ENCODE measurements at places on chromosomes 7 and 10.

DNA sequence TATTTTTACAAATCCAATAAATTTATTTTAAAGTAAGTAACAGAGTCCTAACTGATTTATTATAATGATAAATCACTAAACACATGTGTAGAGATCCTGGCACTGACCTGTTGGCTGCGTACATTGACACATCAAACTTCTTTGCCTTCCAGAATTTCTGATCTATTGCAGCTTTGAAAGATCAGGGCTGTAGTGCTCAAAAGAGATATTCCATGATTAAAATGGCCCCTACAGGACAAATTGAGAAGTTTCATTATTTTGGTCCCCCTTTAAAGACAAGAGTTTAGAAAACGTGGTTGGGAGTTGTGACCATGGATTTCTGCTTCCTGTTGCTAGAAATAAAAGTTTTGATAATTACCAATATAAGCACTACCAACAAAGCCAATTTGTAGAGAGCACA lies 87.7 kb upstream of the PDK4 start:
- DNase-seq = peak; percentile 35

DNA sequence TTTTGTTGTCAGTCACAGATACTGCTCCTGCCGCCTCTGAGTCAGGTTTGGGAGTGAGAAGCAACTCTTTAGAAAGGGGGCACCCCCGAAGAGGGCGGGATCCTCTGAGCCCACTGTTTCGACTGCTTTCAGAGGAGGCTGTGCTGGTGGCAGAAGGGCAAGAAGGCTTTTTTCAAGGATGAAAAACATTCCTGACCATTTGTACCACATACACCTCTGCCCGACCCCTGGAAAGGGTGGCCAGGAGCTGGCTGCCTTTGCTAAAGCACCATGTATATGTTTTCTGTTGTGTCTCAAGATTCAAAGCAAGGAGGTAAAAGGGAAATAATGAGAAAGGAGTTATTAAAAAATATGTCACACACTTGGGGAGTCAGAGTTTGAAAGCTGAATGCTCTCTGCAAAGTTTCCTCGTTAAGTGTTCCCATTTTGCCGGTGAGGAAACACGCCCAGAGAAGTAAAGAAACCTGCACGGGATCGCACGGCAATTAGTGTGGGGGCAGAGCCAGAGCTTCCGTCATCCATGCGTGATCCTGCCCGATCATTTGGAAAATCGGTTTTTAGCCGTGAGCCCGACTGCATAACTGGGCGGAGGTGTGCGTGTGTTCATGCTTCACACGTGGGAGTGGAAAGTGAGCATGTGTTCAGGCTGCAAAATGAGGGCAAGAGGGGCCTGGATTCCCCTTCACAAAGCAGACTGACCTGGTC lies 163.2 kb downstream of the ADAM12 start:
- no peak for DNase-seq

- DNase-seq = no peak
Observed at GRCh38 chr7:130939321-130940095, 205.5 kb upstream of the KLF14 start.

DNA sequence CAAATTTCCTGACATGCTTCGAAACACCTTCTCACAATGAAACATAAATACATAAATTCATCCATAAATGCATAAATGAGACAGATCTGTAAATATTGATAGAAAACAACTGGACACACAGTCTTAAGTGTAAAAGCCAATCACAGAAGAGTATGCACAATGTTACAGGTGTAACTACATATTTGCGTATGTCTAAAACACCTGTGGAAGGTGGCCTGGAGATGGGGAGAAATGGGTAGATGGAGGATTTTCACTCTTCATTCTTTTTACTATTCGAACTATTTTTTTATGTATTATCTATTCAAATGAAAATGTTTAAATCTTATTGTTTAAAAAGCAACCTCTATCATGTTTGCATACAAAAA lies 860 bp downstream of the IQUB start:
- no peak for DNase-seq

DNA sequence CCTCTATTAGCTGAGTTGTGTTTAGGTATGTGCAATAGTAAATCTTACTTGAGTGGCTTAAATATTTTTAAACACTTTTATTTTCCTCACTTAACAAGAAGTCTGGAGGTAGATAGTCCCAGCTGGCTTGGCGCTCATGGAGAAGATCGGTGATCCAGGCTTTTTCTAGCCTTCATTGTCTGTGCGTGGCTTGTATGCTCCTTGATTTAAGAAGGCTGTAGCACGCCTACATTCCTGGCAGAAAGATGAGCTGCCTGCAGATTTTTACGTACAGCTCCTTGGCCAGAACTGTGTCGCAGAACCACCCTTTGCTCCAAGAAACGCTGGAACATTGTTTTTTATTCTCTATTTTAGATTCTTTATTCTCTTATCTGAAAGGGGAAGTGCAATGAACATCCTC lies 284.1 kb downstream of the KIF20B start:
- no peak for DNase-seq

GRCh38 chr10:107169516-107169915 lies 5.0 kb upstream of the SORCS1 start:
- DNase-seq = no peak

- no peak for DNase-seq
Observed at GRCh38 chr10:129725890-129726631, 238.0 kb downstream of the EBF3 start.

DNA sequence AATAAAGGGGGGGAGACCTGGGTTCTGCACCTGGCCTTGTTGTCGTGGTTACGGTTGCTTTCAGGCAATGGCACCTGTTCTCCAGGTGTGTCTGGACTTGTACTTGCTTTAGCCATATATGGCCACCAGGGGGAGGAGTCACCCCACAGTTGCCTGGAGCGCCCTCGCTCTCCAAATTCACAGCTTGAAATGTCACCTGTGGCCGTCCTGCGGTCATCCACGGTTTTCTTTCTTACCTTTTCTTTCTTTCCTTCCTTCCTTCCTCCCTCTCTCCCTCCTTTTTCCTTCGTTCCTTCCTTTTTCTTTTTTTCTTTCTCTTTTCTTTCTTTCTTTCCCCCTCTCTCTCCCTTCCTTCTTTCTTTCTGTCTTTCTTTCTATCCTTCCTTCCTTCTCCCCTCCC lies 157.2 kb upstream of the ZNF92 start:
- DNase-seq = peak; percentile 74

- no peak for DNase-seq
Observed at GRCh38 chr10:67934336-67934735, 49.9 kb downstream of the SIRT1 start.

GRCh38 chr10:50469778-50470193 lies 154.0 kb downstream of the SGMS1 start:
- no peak for DNase-seq

DNA sequence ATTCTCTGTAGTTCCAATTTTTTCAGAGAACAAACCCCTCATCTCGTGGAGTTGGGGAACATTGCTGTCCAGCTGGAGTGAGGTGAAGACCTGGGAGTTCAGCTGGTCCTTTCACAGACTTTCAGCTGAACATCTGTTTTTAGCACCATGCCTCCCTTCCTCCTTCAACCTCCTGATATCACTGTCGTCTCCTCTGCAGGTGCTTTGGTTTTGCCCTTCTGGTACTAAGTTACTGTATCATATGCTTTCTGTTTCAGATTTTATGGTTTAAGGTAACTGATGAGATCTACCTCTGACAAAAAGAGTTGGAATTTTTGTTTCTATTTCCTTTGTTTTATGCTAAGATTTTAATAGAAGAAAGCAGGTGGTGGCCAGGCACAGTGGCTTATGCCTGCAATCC lies 102.9 kb downstream of the ZNF438 start:
- no peak for DNase-seq

DNA sequence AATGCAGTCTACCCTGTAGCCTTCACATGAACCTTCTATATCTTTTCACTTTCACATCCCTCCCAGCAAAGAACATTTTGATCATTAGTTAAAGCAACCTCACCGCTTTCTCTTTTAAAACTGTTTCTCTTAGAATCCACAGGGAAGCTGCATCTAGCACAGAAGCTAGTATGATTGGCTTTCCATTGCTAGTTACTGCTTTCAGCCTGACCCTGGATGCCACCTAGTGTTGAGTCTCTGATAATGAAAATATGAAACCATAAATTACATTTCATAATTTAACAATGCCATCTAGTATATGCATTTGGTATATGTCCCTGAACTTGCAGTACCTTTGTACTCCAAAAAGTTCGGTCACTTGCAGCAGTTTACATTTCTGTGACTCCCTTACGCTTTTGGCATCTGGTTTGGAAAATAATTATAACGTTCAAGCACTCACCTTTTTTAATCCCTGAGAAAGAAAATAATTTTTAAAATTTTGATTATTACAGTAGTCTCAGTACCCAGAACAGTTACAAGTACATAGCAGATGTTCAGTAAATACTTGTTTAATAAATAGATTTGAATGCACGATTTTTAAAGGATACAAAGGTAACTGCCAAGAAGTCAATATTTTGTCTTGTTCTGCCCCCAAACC lies 22.7 kb downstream of the CISD1 start:
- DNase-seq = peak; percentile 44

GRCh38 chr7:76231583-76231982 lies 29.9 kb downstream of the SRRM3 start:
- no peak for DNase-seq

GRCh38 chr10:35769795-35770194 lies 127.7 kb upstream of the FZD8 start:
- no peak for DNase-seq

- DNase-seq = no peak
Observed at GRCh38 chr10:71829896-71830295, 21.2 kb downstream of the PSAP start.

DNA sequence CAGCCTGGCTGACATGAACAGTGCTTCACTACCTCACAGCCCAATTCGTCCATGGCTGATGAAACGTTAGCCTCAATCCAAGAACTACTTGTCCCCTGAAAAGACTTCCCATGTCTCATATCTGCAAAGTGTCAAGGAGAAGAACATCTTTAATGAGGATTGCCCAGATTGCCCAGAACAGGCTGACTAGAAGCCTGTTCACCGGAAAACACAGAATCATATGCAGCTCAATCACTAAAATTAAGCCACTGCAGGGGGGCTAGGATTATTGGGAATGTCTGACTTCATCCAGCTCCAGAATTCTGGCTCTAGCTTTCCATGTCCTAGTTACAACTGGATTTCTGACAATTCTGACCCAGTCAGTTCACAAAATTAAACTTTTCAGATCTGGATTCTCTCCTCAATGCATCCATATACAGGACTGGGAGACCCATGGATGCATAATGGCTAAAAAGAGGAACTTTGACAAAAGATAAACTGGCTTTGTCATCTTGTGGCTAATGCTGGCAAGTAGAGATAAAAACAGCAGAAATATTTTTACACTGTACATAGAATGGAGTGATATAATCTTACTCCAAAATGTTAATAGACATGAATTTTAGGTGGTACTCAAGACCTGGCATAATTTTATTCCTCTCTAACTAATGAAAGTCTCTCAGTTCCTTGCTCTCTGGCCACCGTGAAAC lies 467.0 kb upstream of the POT1 start:
- no peak for DNase-seq

DNA sequence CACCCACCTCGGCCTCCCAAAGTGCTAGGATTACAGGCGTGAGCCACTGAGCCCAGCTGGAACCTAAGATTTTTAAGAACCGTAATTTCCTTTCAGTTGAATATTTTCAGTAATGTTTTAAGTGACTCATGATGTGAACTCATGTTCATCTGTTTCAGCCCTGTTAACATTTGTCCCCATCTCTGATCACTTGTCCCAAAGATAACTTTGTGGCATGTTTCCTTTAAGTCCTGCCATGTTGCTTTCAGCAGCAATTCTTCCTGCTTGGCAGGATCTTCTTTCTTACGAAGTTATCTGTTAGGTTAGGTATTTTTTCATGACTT lies 19.3 kb downstream of the ZRANB1 start:
- no peak for DNase-seq

- DNase-seq = no peak
Observed at GRCh38 chr7:7568553-7568952, 1.9 kb downstream of the MIOS start.

DNA sequence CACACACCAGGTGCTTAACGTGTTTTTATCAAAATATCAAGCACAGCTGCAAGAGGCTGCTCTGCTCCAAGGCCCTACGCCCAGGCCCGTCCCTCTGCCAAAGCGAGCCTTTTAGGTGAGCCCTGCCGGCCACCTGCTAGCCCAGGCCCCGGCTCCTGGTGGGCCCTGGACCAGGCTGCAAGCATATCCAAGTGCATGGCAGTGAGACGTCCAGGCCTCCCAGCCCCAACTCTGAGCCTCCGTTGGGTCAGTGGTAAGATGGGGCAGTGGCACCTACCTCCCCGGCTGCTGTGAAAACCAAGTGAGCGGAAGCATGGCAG lies 136.2 kb downstream of the LHPP start:
- no peak for DNase-seq

- DNase-seq = no peak
Observed at GRCh38 chr10:115033898-115034297, 59.3 kb upstream of the ATRNL1 start.

DNA sequence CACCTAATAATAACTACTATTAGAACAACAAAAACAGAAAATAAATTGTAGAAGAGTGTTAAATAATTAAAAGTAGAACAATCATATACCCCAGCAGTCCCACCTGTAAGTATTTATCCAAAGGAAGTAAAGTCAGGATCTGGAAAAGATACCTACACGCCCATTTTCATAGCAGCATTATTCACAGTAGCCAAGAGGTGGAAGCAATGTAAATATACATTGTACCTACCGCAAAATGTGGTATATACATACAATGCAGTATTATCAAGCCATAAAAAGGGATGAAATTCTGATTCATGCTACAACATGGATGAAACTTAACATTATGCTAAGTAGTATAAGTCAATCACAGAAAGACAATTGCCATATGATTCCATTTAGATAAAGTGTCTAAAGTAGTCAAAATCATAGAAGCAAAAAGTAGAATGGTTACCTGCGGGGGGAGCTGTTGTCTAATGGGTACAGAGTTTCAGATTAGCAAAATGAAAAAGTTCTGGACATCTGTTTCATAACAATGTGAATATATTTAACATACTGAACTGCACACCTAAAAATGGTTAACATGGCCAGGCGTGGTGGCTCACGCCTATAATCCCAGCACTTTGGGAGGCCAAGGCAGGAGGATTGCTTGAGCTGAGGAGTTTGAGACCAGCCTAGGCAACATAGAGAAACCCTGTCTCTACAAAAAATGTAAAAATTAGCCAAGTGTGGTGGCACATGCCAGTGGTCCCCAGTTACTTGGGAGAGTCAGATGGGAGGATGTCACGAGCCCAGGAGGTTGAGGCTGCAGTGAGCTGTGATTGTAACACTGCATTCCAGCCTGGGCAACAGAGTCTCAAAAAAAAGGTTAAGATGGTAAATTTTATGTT lies 6.0 kb upstream of the TMED4 start:
- peak; percentile 59 for DNase-seq

- DNase-seq = no peak
Observed at GRCh38 chr7:17651863-17652385, 288.4 kb downstream of the SNX13 start.

DNA sequence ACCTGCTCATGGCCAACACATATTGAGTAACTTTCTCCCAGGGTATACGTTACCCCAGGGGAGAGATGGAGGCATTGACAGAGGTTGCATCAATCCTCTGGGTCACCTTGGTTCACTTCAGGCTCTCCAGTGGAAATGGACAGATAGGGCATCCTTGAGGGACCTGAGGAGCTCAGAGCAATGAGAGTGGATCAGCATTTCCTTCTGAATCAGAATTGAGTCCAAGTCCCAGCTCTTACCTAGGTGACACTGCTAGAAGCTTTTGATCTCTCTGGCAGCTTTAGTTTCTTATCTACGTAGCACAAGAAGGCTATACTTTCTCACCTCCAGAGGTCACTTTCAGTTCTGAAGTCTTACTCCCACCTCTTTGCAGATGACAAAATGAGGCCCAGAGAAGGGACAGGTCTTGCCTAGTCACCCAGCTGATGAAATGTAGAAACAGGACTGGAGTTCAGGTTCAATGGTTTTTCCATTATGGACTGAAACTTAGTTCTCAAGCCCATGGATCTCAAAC lies 35.2 kb downstream of the PANK1 start:
- DNase-seq = no peak

All from NCI-H1092 treated with DMSO at 0.1 percent for 48 hours (cell line).